ENCODE measurements at places on chromosomes 7 and 10.

- no peak for DNase-seq
These were observed 217.2 kb upstream of the MKLN1 start for GRCh38 chr7:131110297-131111080.

- DNase-seq = no peak
These were observed 207.9 kb downstream of the CACNA2D1 start for GRCh38 chr7:82235713-82236112.

DNA sequence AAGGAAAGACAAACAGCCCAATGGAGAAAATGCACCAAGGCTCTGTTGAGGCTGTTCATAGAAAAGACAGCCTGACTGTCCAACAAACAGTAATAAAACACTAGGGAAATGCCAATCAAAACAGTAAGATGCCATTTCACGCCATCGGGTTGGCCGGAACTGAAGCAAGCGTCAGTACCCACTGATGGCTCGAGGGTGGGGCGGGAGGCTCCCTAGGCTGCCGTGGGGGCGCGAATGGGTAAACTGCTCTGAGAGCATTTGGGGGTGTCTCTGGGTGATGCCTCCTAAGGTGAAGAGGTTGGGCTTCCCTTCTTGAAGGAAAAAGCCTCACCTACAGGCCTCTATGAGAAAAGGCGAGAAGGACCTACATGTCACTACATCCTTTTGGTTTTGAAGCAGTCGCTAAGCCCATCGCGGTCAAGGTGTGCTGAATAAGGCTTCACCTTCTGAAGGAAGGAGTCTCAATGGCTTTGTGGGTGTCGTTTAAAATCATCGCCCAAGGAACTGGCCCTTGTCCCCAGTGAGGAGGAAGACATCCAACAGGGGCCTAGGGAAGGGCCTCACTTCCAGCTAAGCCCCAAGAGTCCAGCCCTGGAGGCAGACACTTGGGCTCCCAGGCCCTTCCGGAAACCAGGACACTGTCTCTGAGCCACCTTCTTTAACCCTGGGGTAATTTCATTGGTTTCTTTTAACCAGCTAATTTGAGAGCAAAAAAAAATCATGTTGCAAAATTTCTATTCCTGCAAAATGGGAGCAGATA lies 98.5 kb upstream of the PPP2R2D start:
- DNase-seq = no peak

- DNase-seq = no peak
These were observed 4.7 kb upstream of the IGF2BP3 start for GRCh38 chr7:23474829-23475575.

- DNase-seq = no peak
These were observed 5.9 kb downstream of the SLIT1 start for GRCh38 chr10:97179731-97180362.

DNA sequence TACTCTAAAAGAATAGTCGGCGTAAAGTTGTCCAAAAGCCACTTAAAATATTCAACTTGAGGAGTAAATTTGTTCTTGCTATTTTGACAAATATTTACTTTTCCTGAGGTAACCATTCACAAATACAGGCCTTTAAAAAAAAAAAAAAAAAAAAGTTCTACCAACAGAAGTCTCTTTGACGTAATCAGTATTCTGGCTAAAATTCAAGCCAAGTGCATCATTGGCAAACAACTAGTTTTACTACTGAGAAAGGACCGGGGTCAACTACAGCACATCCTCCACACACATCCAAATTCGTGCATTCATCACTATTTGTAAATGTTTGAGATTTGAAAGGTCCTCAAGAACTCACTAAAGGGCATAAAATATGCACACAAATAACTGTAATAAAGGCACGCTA lies 2.0 kb downstream of the OAT start:
- DNase-seq = no peak

GRCh38 chr10:125158601-125159485 lies 1.5 kb downstream of the CTBP2 start:
- peak; percentile 32 for DNase-seq

DNA sequence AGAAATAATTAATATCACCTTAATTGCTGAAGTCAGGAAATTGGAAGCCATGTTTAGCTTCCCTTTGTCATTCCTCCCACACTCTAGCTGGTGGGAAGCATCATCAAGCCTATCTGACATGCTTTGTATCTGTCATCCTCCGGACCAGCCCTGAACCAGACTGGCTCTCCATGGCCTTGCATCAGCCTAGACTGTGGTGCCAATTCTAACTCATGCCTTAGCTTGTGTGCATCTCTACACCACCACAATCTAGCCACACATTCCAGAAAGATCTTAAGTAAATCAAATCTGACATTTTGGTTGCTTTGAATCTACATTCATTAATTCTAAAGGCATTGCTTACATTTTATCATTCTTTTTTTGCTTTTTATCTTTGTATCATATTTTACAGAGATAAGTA lies 196.4 kb upstream of the VSTM2A start:
- no peak for DNase-seq

DNA sequence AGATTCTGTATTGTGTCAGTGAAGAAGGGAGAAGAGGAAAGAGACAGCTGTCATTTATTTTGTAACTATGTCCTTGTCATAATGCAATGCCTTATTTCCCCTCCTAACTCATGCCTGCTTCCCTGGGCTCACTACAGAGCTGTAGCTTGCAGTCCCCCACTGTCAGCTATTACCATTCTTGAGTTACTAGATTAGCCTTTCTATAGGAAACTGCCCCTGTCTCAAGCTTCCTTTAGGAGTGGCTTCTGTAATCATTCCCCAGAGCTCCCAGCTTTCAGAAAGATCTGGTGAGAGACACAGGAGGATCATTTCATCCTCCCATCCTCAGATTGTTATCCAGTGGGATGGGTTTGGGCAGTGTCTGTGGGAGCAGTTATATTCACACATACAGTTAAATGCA lies 32.4 kb upstream of the SMKR1 start:
- no peak for DNase-seq

DNA sequence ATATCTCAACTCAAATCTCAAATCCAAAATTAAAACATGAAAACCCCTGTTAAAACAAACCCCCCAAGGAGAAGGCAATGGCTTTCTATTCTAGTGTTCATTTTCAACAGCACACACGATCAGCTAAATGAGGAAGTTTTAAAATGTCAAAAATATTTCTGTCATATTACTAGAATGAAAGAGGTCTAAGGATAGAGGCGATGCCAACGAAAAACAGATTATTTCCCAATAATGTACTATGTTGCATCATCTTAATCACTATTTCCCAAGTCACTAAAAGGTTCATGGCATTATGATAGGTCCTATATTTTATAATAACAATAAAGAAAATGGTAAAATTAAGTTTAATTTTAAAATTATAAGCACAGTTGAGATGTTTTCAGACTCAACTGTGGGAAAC lies 10.1 kb downstream of the CNOT4 start:
- DNase-seq = no peak

DNA sequence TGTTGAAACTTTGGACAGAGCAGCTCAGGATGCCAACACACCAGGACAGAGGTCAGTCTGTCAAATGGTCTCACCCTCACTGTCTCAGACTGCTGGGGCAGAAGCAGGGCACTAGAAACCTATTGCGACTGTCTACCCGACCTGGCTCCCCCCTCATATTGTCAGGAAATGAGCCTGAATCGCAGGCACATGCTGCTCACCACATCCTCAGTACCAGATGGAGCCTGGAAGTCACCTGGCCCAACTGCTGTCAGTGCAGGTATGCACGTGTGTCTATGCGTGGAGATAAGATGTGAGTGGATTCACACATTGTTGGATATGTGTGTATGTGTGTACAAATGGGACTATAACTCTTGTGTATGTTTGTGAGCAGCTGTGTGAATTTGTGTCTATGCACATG lies 3.2 kb upstream of the CDHR1 start:
- DNase-seq = peak; percentile 25
